ENCODE measurements at places on chromosomes 5 and 9. TPM values are rescaled to one million over a fixed set of nuclear protein-coding genes. Genes with fewer than 3 reads are reported as not detected.

PCDHA9 gene
- total RNA-seq, result not detected

IL9 gene
- not detected for total RNA-seq

IFNB1 gene
- total RNA-seq, result not detected

IFNE gene
- 1.7 TPM for total RNA-seq

PPP3R2 gene
- total RNA-seq, result not detected

ADAMTS2 gene
- 0.15 TPM for total RNA-seq

CATSPER3 gene
- total RNA-seq, result 0.42 TPM

CCL27 gene
- not detected for total RNA-seq

TMEM174 gene
- not detected for total RNA-seq

FRMD3 gene
- total RNA-seq, result 6.2 TPM

MARCOL gene
- not detected for total RNA-seq

KLHL3 gene
- 0.14 TPM for total RNA-seq

CDH9 gene
- not detected for total RNA-seq

EMB gene
- total RNA-seq, result 5.5 TPM

CYSRT1 gene
- total RNA-seq, result 3.6 TPM

ZNF462 gene
- total RNA-seq, result 4.5 TPM

PCDHB14 gene
- 0.07 TPM for total RNA-seq

IL13 gene
- not detected for total RNA-seq

XRCC4 gene
- 10.7 TPM for total RNA-seq

GFI1B gene
- not detected for total RNA-seq

SLC36A3 gene
- not detected for total RNA-seq

GLDC gene
- total RNA-seq, result 14.1 TPM

CRB2 gene
- total RNA-seq, result 0.18 TPM

NXNL2 gene
- 0.86 TPM for total RNA-seq

CDKN2B-AS1 gene
- not detected for total RNA-seq

TAF11L10 gene
- not detected for total RNA-seq

SH2D3C gene
- not detected for total RNA-seq

FOXD4L5 gene
- total RNA-seq, result not detected

ARID3C gene
- total RNA-seq, result not detected

ZMAT2 gene
- total RNA-seq, result 84.5 TPM

MRPS27 gene
- total RNA-seq, result 53.3 TPM

ADAMTS19 gene
- total RNA-seq, result not detected

CNTFR gene
- total RNA-seq, result 0.24 TPM

IRGM gene
- total RNA-seq, result not detected

HAVCR1 gene
- 42.6 TPM for total RNA-seq
